ENCODE measurements at places on chromosomes 5 and 9. TPM values are rescaled to one million over a fixed set of nuclear protein-coding genes. Genes with fewer than 3 reads are reported as not detected.

NPDC1 gene
- total RNA-seq, result 64.5 TPM

LCN15 gene
- 0.52 TPM for total RNA-seq

TEK gene
- total RNA-seq, result 2.5 TPM

PCDHB16 gene
- total RNA-seq, result 3.5 TPM

TXNDC8 gene
- total RNA-seq, result not detected

MELK gene
- total RNA-seq, result 53.2 TPM

FOXD4L6 gene
- total RNA-seq, result not detected

C5 gene
- 0.71 TPM for total RNA-seq

GRCh38 chr5:71924980-71925379 lies 182.3 kb upstream of the MAP1B start:
- H3K36me3 ChIP-seq, result no peaks in the 10 kb centered on the region
- H3K27me3 ChIP-seq, result no peaks in the 10 kb centered on the region
- H3K27ac ChIP-seq, result no peak overlapping the region
- H3K4me1 ChIP-seq, result peaks cover 16% of the 10 kb centered on the region

DNA sequence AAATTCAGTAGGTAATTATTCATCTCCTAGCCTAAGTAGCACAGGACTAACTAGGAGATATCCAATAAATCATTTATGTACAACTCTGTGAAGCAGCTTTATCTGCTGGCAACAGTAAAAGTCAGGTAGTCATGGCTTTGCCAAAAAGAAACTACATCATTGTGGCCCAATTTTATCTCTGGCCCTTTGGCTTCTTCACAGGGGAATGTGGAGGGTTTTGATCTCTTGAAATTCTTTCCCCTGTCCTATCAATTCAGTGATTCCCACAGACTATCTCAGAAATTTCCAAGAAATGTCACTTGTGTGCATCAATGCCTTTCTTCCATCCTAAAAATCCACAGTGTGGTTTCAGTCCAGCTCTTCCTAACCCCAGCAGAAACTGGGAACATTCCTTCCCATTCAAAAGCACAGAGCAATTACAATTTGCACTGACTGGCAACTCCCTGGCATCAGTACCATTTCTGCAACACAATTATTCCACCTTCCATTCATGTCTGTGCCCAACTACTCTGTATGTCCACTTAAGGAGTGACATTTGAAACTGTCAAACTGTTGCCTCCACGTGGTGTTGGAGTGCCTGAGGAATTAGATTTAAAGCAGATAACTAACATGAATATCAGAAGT lies 6.6 kb downstream of the CDC14B start:
- H3K27ac ChIP-seq, result peak overlapping the region; percentile 11
- peak overlapping the region; percentile 10 for H3K4me3 ChIP-seq
- DNase-seq, result no peak
- H3K27me3 ChIP-seq, result peaks cover 6% of the 10 kb centered on the region

DNA sequence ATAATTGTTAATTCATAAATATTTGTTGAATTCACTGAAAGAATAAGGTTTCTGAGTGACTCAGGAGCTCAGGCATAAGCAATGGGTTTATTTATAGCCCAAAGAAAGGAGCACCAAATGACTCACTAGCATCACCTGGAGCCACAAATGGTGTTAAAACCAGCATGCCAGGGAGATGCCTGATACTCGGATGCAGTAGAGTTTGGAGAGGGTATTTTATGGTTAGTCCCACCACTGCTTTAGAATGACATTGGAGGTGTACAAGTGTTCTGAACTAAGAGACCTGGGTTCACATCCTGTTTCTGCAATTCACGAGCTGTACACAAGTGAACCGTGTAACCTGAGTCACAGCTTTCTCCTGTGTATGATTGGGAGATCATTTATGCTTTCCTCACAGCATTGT lies 25.2 kb downstream of the CCL28 start:
- no peak overlapping the region for H3K4me3 ChIP-seq

- H3K4me1 ChIP-seq, result peaks cover 18% of the 10 kb centered on the region
- H3K27ac ChIP-seq, result no peak overlapping the region
- H3K36me3 ChIP-seq, result no peaks in the 10 kb centered on the region
- H3K27me3 ChIP-seq, result no peaks in the 10 kb centered on the region
These were observed 118.2 kb upstream of the RPS23 start for GRCh38 chr5:82396396-82396795.

GRCh38 chr5:68200288-68200687 lies 15.3 kb upstream of the PIK3R1 start:
- peaks cover 9% of the 10 kb centered on the region for H3K27me3 ChIP-seq
- peaks cover 4% of the 10 kb centered on the region for H3K4me1 ChIP-seq
- no peak for DNase-seq
- no peak overlapping the region for H3K4me3 ChIP-seq

DNA sequence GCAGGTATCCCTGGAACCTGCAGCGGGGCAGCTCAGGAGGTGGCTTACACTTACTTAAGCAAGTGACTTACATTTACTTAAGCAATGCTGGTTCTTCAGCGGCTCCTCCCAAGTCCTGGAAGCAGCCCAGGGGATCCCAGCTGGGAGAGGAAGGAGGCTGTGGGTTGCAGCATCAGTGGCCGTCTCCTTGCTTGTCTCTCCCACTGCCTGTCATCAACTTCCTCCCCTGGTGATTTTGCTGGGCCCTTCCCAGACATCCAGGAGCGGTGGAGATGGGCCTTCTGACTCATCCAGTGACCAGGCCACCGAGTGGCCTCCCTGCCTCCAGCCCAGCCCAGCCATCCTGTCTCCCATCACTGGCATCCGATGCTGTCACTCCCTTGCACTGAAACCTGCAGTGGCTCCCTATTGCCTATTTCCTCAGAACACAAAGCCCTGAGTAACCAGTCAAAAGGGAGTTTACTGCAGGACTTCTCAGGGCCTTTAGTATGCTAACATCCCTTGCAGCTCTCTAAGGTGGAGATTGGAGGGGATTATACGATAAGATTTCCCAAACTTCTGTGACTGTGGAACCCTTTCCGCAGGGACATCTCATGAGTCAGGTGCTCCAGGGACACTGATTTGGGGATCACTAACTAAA lies 155.9 kb upstream of the PHYKPL start:
- no peak overlapping the region for H3K27ac ChIP-seq
- H3K36me3 ChIP-seq, result no peaks in the 10 kb centered on the region
- H3K4me1 ChIP-seq, result peaks cover 40% of the 10 kb centered on the region
- no peak overlapping the region for H3K4me3 ChIP-seq
- DNase-seq, result peak; percentile 10

DNA sequence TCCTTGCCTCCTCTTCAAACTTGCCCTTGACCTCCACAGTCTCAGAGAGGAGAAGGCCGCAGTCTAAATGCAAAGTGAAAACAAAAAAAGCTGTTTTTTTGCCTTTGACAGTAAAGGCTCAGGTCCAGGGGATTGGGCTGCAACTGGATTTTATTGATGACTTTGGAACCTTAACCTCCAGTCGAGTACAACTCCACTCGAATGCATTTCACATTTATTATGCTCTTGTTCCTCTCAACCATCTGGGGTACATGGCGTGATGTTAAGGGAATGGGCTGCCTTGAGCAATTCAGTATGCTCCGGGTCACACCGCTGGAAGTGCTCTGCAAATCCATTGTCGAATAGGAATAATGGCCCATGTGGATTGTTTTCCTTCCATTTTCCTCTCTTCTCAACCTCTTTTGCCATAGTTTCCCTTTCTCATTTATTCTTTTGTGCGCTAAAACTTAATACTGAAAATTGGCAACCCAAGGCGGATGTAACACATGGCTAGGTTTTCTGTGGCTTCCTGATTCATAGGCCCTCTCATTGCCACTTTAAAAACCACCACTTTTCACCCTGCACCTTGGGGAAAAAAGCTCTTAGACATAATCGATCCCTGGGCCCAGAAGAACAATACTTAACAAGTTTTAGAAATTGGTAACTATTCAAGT lies 34.3 kb downstream of the ITK start:
- peaks cover 3% of the 10 kb centered on the region for H3K4me1 ChIP-seq
- no peak overlapping the region for H3K27ac ChIP-seq
- H3K36me3 ChIP-seq, result no peaks in the 10 kb centered on the region
- H3K27me3 ChIP-seq, result no peaks in the 10 kb centered on the region
- DNase-seq, result no peak
- H3K4me3 ChIP-seq, result no peak overlapping the region

DNA sequence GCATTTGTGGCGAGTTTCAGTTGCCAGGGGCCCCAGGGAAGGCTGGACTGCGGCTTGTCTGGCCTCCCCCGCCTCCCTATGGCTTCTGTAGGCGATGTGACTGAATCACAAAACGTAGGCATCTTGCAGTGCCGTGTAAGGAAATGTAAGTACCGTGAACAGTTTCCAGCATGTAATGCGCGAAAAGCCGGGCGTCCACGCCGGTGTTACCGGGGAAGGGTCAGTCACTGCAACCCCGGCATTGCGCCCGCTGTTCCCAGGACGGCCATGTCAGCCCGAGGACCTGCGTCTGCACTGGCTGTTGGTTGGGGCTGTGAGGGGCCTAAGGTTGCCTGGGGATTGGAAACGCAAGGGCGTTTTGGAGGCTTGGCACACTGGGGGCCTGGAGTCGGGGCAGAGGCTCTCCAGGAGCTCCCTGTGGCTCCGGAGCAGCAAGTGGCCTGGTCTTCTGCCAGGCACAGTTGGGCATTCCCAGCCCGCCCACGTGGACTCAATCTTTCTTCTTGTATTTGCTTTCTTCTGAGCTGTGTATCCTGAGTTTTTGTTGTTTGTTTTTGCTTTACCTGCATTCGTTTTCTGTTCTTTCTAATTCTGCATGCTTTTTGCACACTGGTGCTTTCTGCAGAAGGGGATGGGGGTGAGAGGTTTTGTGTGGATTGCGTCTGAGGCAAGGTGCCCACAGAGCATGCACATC lies 36.9 kb upstream of the PLEKHG4B start:
- peak overlapping the region; percentile 81 for H3K4me3 ChIP-seq
- H3K36me3 ChIP-seq, result peaks cover 10% of the 10 kb centered on the region
- peaks cover 33% of the 10 kb centered on the region for H3K4me1 ChIP-seq
- DNase-seq, result no peak
- no peak overlapping the region for H3K27ac ChIP-seq

- no peak overlapping the region for H3K4me3 ChIP-seq
- H3K36me3 ChIP-seq, result peaks cover 8% of the 10 kb centered on the region
These were observed 359.2 kb upstream of the ACTBL2 start for GRCh38 chr5:57841676-57842363.

- H3K36me3 ChIP-seq, result no peaks in the 10 kb centered on the region
- H3K27ac ChIP-seq, result peak overlapping the region; percentile 30
- DNase-seq, result no peak
- no peak overlapping the region for H3K4me3 ChIP-seq
- peaks cover 41% of the 10 kb centered on the region for H3K4me1 ChIP-seq
- no peaks in the 10 kb centered on the region for H3K27me3 ChIP-seq
These were observed 466.9 kb downstream of the DMRTA1 start for GRCh38 chr9:22913518-22913917.

- no peak overlapping the region for H3K4me3 ChIP-seq
- DNase-seq, result no peak
- H3K27me3 ChIP-seq, result no peaks in the 10 kb centered on the region
- H3K27ac ChIP-seq, result no peak overlapping the region
These were observed 13.4 kb upstream of the CPLX2 start for GRCh38 chr5:175857986-175858385.

- H3K4me3 ChIP-seq, result no peak overlapping the region
- no peak for DNase-seq
- H3K36me3 ChIP-seq, result no peaks in the 10 kb centered on the region
- H3K4me1 ChIP-seq, result peaks cover 8% of the 10 kb centered on the region
- H3K27me3 ChIP-seq, result no peaks in the 10 kb centered on the region
These were observed 775.6 kb upstream of the ACO1 start for GRCh38 chr9:31608881-31609280.

DNA sequence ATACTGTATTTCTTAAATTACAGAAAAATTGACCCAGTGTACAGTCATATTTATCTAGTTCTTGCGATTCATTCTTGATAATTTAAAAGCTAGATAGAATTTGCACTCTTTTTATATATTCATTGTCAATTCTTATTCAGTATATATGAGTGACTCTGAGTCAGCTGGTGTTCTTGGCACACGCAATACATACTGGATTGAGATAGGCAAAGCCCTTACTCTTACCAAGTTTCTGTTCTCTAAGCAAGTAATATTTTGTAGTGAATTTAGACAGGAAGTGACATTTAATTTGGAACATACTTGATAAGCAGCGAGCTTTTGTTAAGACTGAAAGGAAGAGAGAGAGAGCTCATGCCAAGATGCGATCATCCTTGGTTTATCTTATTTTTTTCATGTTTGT lies 57.7 kb downstream of the GPBP1 start:
- H3K36me3 ChIP-seq, result peaks cover 41% of the 10 kb centered on the region
- H3K4me3 ChIP-seq, result no peak overlapping the region
- H3K4me1 ChIP-seq, result peaks cover 14% of the 10 kb centered on the region
- no peaks in the 10 kb centered on the region for H3K27me3 ChIP-seq
- DNase-seq, result no peak
- 0 out of 2 replicates have a peak overlapping the region, but pooled peaks have one; percentile 77 for H3K27ac ChIP-seq

DNA sequence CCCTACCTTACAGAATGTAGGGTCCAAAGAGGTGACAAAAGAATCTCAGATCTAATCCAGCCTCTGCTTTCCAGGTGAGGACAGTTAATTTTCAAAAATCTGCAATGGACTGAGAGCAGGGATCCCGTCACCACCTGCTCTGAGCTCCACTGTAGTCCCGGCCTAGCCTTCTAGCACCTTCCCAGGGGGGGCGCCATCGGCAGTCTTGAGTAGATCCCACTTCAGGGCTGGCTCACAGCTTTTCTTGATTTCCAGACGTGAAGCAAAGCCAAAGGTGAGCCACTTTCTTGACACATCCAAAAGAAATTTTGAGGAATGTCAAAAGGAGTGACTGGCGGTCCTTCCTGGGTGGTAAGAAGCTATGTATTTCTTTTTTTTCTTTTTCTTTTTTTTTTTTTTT lies 114.1 kb downstream of the SYK start:
- peak; percentile 76 for DNase-seq
- H3K4me3 ChIP-seq, result no peak overlapping the region
- no peak overlapping the region for H3K27ac ChIP-seq
- H3K36me3 ChIP-seq, result no peaks in the 10 kb centered on the region

GRCh38 chr5:91401175-91401574 lies 18.1 kb upstream of the ARRDC3 start:
- no peaks in the 10 kb centered on the region for H3K36me3 ChIP-seq
- H3K27ac ChIP-seq, result peak overlapping the region; percentile 35
- H3K4me3 ChIP-seq, result no peak overlapping the region

GRCh38 chr5:113219695-113220094 lies 215.1 kb downstream of the TSSK1B start:
- no peak overlapping the region for H3K27ac ChIP-seq
- peaks cover 17% of the 10 kb centered on the region for H3K36me3 ChIP-seq
- H3K4me3 ChIP-seq, result no peak overlapping the region
- no peaks in the 10 kb centered on the region for H3K27me3 ChIP-seq

- DNase-seq, result no peak
- H3K4me3 ChIP-seq, result no peak overlapping the region
These were observed 240.7 kb upstream of the CLINT1 start for GRCh38 chr5:158099571-158100105.

DNA sequence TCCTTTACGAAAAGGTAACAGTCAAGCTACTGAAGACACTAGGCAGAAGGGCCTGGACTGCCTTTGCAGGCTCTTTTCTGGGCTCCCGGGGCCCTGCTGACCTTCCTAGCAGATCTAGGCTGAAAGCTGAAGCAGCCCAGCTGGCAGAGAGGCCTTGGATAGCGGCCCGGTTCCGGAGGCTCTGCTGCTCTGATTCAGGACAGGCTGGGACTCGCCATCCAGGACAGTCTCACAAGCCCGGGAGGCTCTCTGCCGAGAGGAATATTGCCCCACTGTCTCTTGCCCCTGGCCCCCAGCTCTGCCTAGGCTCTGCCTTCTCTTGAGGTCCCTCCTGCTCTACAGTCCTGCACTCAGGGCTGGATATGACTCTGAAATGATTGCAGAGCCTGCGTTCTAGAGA lies 67.8 kb downstream of the PSD2 start:
- H3K27ac ChIP-seq, result no peak overlapping the region
- H3K4me1 ChIP-seq, result peaks cover 12% of the 10 kb centered on the region
- no peak for DNase-seq
- no peaks in the 10 kb centered on the region for H3K36me3 ChIP-seq
- H3K4me3 ChIP-seq, result no peak overlapping the region
- H3K27me3 ChIP-seq, result peaks cover 6% of the 10 kb centered on the region

All from WTC11 (cell line).